Central memory CD4-positive, alpha-beta T cell (primary cell): ENCODE measurements at places on chromosomes 2 and 18.

DNA sequence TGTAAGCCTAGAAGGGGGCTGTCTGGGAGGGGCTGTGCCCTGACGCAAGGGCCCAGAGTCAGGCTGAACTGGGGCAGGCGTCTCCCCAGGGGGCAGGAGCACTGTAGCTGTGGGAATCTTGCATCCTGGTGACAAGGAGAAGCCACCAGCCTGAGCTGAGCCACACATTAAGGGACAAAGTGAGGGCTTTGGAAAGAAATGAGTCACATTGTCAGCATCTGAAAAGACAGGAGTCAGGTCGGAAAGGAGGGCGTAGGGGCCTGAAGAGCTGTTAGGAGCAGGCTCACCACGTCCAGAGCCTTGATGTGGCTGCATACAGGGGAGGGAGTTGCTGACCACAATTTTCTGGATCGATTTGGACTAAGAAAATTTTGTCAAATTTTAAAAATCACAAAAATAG is 298.6 kb downstream of the CYP26B1 start:
- no peak for DNase-seq

GRCh38 chr2:20034218-20034617 is 17.2 kb downstream of the LAPTM4A start:
- no peak for DNase-seq

- no peak for DNase-seq
These were observed 3.1 kb upstream of the SNED1 start for GRCh38 chr2:240995041-240996021.

DNA sequence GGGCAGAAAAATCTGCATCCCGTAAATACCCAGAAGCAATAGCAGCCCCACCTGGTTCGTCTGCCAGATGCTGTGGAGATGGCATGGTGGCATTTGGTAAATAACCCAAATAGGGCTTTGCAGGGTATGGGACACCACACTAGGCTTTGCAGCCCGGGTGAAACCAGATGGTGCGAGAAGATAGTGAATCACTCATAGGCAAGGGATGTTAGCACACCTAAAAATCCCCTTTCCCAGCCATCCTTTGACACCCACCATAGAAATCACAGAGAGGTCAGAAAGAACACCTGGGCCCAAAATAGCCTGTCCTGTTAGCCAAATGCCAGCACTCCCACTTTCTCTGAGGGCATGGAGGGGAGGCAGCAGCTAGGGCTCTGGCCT is 47.6 kb downstream of the BCL11A start:
- no peak for DNase-seq

DNA sequence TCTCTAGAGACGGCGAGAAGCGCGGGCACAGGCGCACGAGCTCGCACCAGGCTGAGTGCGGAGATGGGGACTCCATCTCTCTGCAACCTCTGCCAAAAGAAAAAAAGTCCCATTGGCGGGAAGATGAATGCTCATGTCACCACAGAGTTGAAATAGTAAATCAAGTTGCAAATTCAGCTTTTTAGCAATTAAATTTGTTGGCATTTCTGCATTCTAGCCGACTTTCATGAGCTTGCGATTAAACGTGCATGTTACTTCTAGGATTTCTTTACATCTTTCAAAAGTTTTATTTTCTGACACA is 588 bp downstream of the CHAC2 start:
- DNase-seq = no peak

DNA sequence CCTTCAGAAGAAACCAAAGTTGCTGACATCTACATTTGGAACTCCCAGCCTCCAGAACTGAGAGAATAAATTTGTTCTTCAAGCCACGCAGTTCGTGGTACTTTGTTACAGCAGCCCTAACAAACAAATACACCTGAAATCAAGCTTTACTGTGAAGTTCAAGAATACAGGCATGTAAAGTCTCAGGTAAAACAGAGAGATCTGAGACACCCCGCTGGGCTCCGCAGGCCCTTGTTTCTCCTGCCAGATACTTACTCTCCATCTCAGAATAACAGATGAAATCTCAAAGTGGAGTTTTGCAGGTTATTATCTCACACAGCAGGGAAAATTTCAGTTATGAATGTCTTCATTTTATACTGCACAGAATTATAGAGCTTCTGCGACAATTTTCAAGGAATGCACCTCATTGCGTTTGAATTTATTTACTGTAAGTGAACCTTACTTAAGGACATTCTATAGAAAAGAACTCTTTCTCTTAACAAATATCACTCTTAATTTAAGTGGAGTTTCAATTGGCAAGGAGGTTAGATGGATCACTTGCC is 492.4 kb upstream of the LRATD1 start:
- DNase-seq = no peak

- no peak for DNase-seq
These were observed 484.6 kb upstream of the HS6ST1 start for GRCh38 chr2:128803222-128803621.

GRCh38 chr2:219997341-219997851 is 370.0 kb downstream of the SLC4A3 start:
- no peak for DNase-seq

DNA sequence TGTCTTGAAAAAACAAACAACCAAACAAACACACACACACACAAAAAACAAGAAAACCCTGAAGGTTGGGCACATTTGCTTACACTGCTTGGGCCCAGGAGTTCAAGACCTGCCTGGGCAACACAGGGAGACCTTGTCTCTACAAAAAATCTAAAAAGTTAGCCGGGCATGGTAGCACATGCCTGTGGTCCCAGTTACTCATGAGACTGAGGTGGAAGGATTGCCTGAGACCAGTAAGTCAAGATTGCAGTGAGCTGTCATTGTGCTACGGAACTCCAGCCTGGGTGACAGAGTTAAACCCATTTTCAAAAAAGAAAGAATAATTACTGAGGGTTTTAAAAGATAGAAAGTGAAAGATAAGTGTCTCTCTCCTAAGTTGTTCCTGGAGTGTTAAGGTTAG is 103.4 kb downstream of the MBD5 start:
- no peak for DNase-seq

DNA sequence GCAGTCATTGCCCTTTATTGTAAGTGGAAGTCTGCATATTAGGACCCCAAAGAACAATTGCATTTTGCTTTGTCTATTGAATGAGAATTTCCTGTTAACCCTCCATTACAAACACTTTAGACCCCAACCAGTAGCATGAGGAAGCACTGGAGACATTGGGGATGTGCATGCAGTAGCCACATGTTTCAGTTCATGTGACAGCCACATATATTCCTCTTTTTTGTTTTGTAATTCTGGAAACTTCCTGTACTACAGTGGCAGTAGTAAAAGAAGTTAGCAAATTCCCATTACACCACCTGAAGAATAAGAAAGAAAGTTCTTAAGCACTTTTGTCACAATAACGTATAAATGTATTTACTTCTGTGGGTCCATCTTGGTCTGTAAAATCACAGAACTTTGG is 281.1 kb upstream of the SLC14A2 start:
- DNase-seq = no peak

DNA sequence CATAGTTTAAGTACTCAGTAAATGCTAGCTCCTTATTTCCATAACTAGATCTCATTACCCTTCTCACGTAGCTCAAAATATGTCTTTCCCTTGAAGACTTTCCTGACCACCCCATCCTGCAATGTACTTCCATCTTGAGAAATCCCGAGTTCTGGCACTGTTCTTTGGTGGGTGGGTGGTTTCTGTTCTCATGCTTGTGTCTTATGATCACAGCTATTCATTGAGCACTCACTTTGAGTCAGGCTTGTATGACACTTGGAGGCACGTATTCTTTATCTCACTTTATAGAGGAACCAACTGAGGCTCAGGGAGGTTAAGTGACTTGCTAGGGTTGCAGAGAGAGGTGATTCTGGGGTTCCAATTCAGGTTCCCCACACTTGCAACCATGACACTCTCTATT is 9.0 kb upstream of the CLIP4 start:
- no peak for DNase-seq

- no peak for DNase-seq
These were observed 503.2 kb downstream of the PIK3C3 start for GRCh38 chr18:42458226-42458625.

DNA sequence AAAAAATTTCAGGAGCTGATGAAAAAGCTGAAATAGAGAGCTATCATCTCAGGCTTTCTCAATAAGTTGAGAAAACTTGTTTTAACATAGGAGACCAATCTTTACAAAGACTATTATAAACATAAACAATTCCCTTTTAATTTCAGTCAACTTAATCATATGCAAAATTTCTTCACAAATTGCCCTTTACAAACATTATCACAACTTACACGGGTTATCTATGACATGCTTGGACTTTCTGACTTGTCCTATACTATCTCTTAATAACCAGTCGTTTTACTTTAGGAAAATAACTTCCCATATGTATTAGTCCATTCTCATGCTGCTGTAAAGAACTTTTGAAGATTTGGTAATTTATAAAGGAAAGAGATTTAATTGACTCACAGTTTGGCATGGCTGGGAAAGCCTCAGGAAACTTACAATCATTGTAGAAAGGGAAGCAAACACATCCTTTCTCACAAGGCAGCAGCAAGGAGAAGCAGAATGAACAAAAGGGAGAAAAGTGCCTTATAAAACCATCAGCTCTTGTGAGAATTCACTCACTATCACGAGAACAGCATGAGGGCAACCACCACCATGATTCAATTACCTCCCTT is 1583.7 kb upstream of the CELF4 start:
- no peak for DNase-seq

DNA sequence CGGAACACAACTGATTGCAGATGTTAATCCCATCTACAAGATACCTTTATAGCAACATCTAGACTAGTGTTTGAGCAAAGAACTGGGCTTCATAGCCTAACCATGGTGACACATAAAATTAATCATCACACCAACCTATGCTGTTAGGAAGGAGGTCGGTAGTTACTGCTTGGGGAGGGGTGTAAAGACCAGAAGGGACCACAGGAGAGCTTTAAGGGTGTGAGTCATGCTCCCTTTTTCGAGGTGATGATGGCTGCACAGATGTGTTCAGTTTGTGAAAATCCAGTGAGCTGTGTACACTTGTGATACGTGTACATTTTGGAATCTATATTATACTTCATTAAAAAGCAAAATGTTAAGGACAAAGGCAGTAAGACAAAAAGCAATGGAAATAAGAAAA is 4.6 kb upstream of the SEH1L start:
- DNase-seq = no peak

DNA sequence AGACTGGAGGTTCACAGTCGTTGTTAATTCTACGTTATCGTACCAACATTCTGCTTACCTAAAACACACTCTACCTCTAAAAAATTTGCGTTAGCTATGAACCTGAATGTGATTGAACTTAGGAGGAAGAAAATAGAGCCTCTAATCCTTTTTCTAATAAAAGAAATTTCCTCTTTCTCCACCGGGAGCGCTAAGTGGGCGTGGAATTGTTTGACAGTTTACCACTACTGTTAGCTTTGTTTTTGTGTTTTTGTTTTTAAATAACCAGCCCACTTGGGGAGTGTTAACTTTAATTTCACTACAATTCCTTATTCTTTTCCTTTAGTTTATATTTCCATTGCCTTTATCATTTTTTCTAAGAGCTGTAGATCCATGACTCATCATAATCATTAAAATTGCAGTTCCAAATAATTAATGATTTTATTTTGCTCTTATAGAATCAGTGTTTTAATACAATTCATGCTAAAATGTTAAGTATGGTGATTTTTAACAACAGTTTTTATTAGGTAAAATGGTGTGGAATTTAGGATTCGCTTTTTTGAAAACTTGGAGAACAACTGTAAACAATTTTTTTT is 55.0 kb upstream of the ITM2C start:
- no peak for DNase-seq

DNA sequence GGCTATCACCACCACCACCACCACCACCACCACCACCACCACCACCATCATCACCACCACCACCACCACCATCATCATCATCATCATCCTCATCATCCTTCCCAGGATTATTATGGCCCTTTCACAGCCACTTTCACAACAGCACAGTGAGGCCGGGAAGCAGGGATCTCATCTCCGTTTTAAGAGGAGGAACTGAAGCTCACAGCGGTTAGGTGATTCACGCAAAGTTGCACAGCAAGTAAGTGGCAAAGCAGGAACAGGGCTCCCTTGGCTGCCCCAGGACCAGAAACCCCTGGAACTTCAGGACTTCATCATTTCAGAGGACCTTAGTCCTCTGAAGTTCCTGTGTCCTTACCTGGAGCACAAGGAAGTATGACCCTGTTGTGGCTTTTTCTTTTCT is 26.8 kb downstream of the MRPL35 start:
- DNase-seq = no peak
